Natural killer cell treated with Interleukin-12 subunit alpha and Interleukin-12 subunit beta and Interleukin-15 and Interleukin-18, amount 100 ng/mL, for 72 hours (primary cell): ENCODE measurements at places on chromosomes 13 and 19. TPM values are rescaled to one million over a fixed set of nuclear protein-coding genes. Genes with fewer than 3 reads are reported as not detected.

DNA sequence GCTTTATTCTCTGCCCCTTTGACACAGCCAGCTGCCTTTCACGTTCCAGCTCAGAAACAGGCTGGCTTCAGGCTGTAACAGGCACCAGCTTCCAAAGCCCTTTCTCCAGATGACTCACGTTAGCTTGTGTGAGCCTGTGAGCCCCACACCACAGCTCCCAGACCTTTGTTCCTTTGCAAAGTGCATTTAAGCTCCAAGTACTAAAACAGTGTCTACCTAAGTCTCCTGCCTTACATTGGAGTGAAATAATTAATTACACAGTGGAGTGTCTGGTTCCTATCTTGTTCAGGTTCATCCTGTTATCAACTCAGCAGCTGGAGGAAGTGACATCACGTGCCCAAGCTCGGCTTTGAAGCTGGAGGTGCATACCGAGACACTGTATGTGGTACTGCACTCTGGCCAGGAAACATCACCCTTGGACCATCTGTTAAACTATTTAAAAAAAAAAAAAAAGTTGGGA lies 475.8 kb downstream of the FOXO1 start:
- no peak for DNase-seq
- H3K27me3 ChIP-seq, result peaks cover 11% of the 10 kb centered on the region
- peaks cover 27% of the 10 kb centered on the region for H3K4me1 ChIP-seq

DNA sequence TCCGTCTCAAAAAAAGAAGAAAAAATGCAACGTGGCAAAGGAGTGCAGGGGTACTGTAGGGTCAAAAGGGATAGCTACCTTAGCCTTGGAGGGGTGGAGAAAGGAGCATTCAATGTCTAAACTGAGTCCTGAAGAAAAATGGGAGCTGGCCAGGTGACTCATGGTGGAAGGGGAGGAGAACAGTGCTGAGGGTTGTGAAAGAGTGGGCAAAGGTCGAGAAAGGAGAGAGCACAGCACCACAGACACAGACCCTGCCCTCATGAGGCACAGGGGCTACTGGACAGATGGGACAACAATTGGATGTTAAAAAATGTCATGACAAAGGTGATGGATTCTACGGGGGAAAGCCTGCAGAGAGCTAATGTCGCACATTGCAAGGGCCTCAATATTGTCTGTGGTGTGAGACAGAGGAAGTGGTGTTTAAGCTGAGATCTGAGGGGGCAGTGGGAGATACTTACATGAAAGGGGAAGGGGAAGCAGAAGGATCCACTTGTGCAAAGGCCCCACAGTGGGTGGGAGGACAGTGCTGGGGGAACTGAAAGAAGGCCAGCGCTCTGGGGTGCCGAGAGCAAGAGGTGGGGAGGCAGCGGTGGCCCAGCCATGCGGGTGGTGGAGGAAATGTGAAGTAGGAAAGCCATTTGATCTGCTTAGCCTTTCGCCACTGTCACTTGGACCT lies 42.9 kb upstream of the URAD start:
- no peak overlapping the region for H3K27ac ChIP-seq
- no peak for DNase-seq
- no peaks in the 10 kb centered on the region for H3K36me3 ChIP-seq
- peaks cover 4% of the 10 kb centered on the region for H3K4me1 ChIP-seq

The FAM216B gene
- total RNA-seq, result not detected

GRCh38 chr19:13742756-13743155 lies 21.6 kb upstream of the MRI1 start:
- H3K27ac ChIP-seq, result no peak overlapping the region
- DNase-seq, result no peak
- no peaks in the 10 kb centered on the region for H3K4me1 ChIP-seq
- no peaks in the 10 kb centered on the region for H3K27me3 ChIP-seq

The STARD13 gene
- total RNA-seq, result not detected

GRCh38 chr19:57088133-57088532 lies 31.7 kb upstream of the USP29 start:
- no peaks in the 10 kb centered on the region for H3K4me1 ChIP-seq
- H3K27ac ChIP-seq, result no peak overlapping the region
- H3K27me3 ChIP-seq, result no peaks in the 10 kb centered on the region
- peaks cover 12% of the 10 kb centered on the region for H3K36me3 ChIP-seq
- H3K4me3 ChIP-seq, result no peak overlapping the region

DNA sequence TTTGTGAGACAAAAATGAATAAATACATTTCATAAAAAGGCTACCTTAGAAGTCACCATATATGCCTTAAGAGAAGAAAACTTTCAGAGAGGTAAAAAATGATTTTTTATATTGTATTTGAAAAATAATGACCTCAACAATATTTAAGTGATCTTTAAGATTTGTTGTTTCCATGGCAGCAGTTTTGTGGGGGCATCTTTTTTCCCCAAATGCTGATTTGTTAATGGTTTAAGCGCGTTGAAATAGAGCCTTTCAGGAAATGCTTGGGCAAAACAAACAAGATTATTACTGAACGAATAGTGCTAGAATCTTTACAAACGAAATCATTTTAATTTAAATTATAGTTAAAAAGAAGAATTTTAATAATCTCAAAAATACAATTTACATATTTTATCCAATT lies 103.1 kb upstream of the MYO16 start:
- H3K27ac ChIP-seq, result no peak overlapping the region
- no peaks in the 10 kb centered on the region for H3K4me1 ChIP-seq
- no peaks in the 10 kb centered on the region for H3K36me3 ChIP-seq
- H3K4me3 ChIP-seq, result no peak overlapping the region
- H3K27me3 ChIP-seq, result no peaks in the 10 kb centered on the region

DNA sequence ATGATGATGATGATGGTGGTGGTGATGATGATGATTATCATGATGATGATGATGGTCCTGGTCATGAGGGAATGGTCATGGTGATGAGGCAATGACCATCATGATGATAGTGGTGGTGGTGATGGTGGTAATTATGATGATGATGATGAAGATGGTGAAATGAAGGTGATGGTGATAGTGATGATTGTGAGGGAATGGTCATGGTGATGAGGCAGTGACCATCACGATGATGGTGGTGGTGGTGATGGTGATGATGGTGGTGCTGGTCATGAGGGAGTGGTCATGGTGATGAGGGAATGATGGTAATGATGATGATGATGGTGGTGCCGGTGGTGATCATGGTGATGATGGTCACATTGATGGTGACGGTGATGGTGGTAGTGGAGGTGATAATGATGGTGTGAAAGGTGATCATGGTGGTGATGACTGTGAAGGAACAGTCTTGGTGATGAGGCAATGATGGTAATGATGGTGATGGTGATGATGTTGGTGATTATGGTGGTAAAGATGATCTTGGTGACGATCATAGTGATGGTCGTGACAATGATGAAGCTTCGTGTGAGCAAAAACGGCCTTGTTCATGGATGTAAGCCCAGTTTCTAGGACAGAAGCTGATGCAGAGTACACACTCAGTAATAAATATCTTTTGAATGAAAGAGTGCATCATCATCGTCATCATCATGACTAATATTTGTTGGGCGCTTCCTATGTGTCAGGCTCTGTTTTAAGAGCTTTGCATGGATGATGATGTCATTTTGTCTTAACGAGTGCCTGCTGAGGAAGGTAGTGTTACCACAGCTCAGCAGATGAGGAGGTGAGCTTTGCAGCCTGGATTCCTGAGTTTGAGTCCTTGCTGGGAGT lies 17.3 kb downstream of the SBK2 start:
- no peak for DNase-seq
- no peak overlapping the region for H3K27ac ChIP-seq
- no peaks in the 10 kb centered on the region for H3K27me3 ChIP-seq
- no peak overlapping the region for H3K4me3 ChIP-seq

GRCh38 chr13:105219651-105220050 lies 1315.8 kb downstream of the EFNB2 start:
- H3K4me3 ChIP-seq, result no peak overlapping the region
- H3K36me3 ChIP-seq, result no peaks in the 10 kb centered on the region
- H3K4me1 ChIP-seq, result no peaks in the 10 kb centered on the region
- DNase-seq, result no peak

The NAPSA gene
- total RNA-seq, result 12.4 TPM

The TNFSF11 gene
- total RNA-seq, result 2.3 TPM

The KLK14 gene
- 0.50 TPM for total RNA-seq

DNA sequence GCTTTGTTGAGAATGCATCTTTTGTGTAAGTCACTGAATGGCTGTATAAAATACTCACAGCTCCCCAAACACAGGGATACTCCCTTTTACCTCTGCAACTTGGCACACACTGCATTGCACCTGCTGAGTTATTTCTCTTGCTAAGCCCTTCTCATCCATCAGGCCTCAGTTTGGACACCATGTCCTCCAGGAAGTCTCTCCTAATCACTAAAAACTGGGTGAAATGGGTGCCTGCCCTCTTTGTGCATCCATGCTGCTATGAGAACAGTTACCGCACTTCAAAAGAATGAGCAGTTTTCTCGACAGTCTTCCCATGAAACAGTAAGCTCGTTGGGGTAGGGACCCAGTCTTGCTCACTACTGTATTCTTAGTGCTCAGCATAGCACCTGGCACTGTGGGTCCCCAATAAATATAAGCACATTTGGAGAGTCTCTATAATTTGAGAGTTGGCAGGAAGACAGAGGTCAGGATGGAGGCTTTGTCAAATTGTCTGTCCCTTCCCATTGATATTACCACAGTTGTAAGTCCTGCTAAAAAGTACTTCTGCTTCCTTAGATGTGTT lies 4.6 kb upstream of the SLC25A30 start:
- no peak overlapping the region for H3K27ac ChIP-seq
- no peak overlapping the region for H3K4me3 ChIP-seq
- DNase-seq, result no peak
- no peaks in the 10 kb centered on the region for H3K36me3 ChIP-seq
- peaks cover 4% of the 10 kb centered on the region for H3K4me1 ChIP-seq

DNA sequence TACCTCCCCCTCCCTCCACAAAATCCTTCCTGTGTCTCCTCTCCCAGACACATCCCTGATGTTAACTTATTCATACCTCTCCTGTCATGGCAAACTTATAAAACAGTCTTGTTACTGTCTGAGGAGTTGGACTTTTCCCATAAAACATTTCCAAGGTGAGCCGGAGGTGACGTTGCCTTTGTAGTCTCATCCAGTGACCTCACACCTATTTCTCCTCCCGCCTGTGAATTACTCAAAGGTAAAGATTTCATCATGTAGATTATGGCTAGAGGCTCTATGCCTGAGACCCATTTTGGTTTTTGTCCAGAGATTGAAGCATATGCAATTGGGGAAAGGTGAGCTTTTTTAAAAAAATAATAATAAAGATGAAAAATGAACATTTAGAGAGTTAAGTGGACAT lies 529.0 kb downstream of the MYO16 start:
- no peak for DNase-seq
- peaks cover 8% of the 10 kb centered on the region for H3K4me1 ChIP-seq
- H3K27ac ChIP-seq, result no peak overlapping the region
- H3K36me3 ChIP-seq, result no peaks in the 10 kb centered on the region

The ZNF784 gene
- total RNA-seq, result 4.5 TPM

DNA sequence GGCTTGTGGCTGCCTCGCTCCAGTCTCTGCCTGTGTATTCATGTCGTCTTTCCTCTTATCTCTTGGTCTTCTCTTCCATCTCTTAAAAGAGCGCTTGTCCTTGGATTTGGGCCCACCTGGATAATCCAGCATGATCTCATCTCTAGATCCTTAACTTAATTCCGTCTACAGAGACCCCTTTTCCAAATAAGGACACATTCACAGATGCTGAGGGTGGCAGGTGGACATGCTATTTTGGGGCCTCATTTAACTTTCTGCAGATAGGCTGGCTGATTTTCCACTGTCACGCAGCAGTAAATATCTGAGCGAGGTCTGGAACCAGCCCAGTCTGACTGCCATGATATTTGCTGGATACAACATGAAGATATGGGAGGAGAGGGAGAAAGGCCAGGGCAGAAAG lies 41.5 kb upstream of the TSHZ3 start:
- no peaks in the 10 kb centered on the region for H3K4me1 ChIP-seq
- no peak overlapping the region for H3K27ac ChIP-seq
- no peaks in the 10 kb centered on the region for H3K36me3 ChIP-seq
- no peak for DNase-seq
- peaks cover 33% of the 10 kb centered on the region for H3K27me3 ChIP-seq

- DNase-seq, result no peak
- H3K4me3 ChIP-seq, result no peak overlapping the region
- peaks cover 67% of the 10 kb centered on the region for H3K4me1 ChIP-seq
- no peaks in the 10 kb centered on the region for H3K36me3 ChIP-seq
- H3K27ac ChIP-seq, result no peak overlapping the region
These were observed 43.0 kb downstream of the STK24 start for GRCh38 chr13:98533912-98534311.

The KCNN1 gene
- 1.0 TPM for total RNA-seq

The SMAD9 gene
- total RNA-seq, result not detected

The OLFM2 gene
- total RNA-seq, result not detected

DNA sequence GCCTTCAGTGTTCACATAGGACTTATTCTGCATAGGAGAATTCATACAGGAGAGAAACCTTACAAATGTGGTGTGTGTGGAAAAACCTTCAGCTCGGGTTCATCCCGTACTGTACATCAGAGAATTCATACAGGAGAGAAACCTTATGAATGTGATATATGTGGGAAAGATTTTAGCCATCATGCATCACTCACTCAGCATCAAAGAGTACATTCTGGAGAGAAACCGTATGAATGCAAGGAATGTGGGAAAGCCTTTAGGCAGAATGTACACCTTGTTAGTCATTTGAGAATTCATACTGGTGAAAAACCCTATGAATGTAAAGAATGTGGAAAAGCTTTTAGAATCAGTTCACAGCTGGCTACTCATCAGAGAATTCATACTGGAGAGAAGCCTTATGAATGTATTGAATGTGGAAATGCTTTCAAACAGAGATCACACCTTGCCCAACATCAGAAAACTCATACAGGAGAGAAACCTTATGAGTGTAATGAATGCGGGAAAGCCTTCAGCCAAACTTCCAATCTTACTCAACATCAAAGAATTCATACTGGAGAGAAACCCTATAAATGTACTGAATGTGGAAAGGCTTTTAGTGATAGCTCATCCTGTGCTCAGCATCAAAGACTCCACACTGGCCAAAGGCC lies 13.4 kb upstream of the ZFP28 start:
- H3K27me3 ChIP-seq, result no peaks in the 10 kb centered on the region
- no peak overlapping the region for H3K27ac ChIP-seq
- no peaks in the 10 kb centered on the region for H3K4me1 ChIP-seq
- H3K4me3 ChIP-seq, result no peak overlapping the region
- DNase-seq, result no peak
- H3K36me3 ChIP-seq, result peaks cover 60% of the 10 kb centered on the region

GRCh38 chr13:35107535-35107934 lies 165.5 kb downstream of the NBEA start:
- H3K4me1 ChIP-seq, result no peaks in the 10 kb centered on the region
- no peak for DNase-seq
- H3K27me3 ChIP-seq, result no peaks in the 10 kb centered on the region
- peaks cover 8% of the 10 kb centered on the region for H3K36me3 ChIP-seq
- no peak overlapping the region for H3K27ac ChIP-seq
- H3K4me3 ChIP-seq, result no peak overlapping the region
